ENCODE measurements at places on chromosomes 3 and 15. TPM values are rescaled to one million over a fixed set of nuclear protein-coding genes. Genes with fewer than 3 reads are reported as not detected.

Gene ZNF660
- 0.05 TPM for total RNA-seq

Gene GHSR
- total RNA-seq, result not detected

Gene DPH3
- 12.8 TPM for total RNA-seq

Gene GLDN
- total RNA-seq, result not detected

Gene NMB
- total RNA-seq, result 2.2 TPM

Gene SPATA12
- total RNA-seq, result not detected

Gene COPS2
- total RNA-seq, result 131 TPM

Gene CX3CR1
- 0.14 TPM for total RNA-seq

Gene RYR3
- total RNA-seq, result not detected

Gene ADAMTS7
- total RNA-seq, result 0.30 TPM

Gene AMOTL2
- not detected for total RNA-seq

Gene IQCH
- total RNA-seq, result 1.3 TPM

Gene NOX5
- not detected for total RNA-seq

Gene ACVR2B
- total RNA-seq, result 3.6 TPM

Gene GOLGA6B
- total RNA-seq, result 0.22 TPM

Gene SH3BP5
- total RNA-seq, result 17.7 TPM

Data from CD4-positive, alpha-beta T cell (primary cell).